ENCODE measurements at places on chromosomes 13 and 19. TPM values are rescaled to one million over a fixed set of nuclear protein-coding genes. Genes with fewer than 3 reads are reported as not detected.

- DNase-seq = no peak
Observed at GRCh38 chr13:40969169-40969901, 49.8 kb downstream of the ELF1 start.

GRCh38 chr13:30802501-30802900 is 67.2 kb downstream of the ALOX5AP start:
- DNase-seq = no peak

DNA sequence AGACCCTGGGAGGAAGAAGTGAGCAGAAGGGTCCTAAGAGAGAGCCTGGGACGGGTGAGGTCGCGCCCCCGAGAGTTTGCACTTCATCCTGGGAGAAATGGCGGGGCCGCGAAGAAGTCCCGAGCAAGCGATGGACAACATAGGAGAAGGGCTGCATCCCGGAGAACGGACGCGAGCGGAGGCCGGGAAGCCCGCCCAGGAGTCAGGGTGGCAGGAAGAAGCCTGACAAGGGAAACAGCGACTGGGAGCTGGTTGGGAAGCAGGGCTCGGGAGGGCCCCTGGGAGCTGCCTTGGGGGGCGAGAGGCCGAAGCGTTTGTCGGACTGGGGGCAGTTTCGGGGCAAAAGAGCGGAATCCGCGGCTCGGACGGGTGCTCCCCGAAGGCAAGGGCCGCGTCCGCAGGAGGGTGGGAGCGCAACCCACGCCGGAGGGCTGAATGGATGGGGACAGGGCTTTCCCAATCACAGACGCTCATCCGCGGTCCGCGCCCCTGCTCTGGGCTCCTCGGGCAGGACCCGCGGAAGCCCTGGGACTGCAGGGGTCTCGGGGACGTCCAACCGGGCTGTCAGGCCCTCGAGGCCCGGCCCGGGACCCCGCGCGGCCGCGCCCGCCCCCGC is 469 bp downstream of the ABHD17A start:
- peak; percentile 46 for DNase-seq

- no peak for DNase-seq
Observed at GRCh38 chr13:50361282-50361681, 346.0 kb downstream of the KCNRG start.

DNA sequence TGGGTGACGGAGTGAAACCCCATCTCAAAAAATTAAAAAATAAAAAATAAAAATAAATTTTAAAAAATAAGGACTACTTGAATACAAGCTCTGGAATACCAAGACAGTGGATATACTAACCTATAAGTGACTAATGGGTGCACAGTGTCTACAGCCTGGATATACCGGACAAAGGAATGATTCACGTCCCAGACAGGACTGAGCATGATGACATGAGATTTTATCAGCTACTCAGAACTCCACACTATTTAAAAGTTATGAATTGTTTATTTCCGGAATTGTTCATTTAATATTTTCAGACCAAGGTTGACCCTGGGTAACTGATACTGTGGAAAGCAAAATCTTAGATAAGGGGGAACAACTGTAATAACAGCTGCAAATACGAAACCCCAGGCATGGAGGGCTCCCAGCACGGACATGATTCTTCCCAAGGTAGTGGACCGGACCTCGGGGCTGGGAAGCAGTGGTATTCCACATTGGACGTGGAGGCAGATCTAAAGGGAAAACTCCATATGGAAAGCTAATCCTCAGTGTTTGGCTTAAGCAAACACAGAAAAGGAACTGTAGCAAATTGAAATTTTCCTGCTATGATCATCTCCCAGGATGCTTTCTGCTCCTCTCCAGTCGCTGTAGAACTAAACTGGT is 102.6 kb upstream of the TSHZ3 start:
- no peak for DNase-seq

DNA sequence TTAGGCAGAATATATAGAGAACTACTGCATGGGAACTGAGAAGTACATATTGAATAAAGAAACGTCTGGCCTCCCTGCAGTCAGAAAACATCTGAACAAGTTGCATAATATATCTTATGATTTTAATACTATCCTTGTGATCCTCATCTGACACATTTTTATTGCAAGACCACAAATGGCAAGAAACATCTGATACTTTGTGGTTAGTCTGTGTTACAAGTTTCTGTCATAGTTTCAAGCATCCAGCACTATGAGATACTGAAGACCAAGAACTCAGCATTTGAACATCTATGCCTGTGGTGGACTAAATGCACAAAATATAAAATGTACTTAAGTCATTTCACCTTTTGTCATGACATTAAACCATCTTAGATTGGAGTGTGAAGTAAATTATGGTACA is 1175.8 kb upstream of the MIR17HG start:
- no peak for DNase-seq

DNA sequence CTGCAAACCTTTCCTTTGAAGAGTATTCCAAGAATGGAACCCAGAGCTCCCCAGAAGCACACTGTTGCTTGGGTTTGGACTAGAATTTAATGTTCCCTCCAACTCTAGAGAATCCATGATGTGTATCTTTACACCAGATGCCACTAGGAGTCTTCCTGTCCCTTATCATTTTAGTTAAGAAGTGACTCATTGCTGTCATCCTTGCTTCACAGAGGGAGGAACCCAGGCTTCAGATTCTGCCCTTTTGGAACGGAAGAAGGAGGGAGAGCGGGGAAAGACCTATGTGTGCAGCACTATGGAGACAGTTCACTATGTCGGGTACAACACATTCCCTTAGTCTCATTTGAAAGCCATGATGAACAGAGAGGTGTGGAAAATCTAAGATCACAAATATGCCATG is 2.1 kb upstream of the ATP12A start:
- no peak for DNase-seq

GRCh38 chr13:53197424-53197823 is 168.8 kb downstream of the OLFM4 start:
- no peak for DNase-seq

- no peak for DNase-seq
Observed at GRCh38 chr13:101627556-101627943, 175.1 kb downstream of the ITGBL1 start.

- no peak for DNase-seq
Observed at GRCh38 chr13:23806874-23807526, 82.2 kb downstream of the MIPEP start.

- no peak for DNase-seq
Observed at GRCh38 chr19:2420490-2420889, 6.9 kb downstream of the TIMM13 start.

DNA sequence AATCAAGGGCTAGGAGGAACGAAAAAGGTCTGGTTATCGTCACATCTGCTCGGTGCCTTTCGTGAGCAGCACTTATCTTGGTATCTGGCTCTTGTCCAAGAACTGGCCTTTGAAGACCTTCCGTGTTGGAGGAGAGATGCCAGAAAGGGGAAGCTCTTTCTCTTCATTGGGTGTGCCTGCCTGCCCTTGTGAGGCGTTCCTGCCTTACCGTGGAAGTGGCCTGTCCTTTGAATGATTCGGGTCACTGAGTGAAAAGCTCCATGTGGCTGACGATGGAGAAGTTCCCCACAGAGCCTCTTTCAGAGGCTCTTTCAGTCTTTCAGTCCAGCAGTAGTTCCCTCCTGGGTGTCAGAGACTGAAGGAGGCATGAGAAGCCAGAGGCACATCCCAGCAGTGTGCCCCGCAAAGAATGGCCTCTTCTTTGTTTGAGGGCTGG is 121.5 kb upstream of the SLC10A2 start:
- peak; percentile 21 for DNase-seq

DNA sequence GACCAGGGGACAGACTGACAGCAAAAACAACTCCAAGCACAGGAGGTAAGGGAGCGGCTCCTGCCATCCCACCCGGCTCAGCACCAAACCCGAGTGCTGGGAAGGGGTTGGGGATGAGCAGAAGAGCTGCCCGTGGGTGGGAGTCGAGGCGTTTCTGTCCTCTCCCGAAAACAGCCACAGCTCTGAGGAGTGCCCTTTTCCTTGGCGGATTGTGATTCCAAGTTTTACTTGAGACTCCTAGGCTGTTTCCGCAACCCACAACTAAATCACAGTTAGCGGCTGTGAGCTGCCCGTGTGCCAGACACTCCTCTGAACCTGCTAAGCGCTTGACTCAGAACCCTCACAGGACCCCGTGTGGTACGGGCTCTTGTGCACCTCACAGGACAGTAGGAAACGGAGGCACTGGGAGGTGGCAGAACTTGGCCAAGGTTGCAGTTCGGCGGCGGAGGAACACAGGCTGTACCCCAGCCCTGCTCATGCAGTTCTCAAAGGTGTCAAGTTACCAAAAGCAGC is 21.4 kb downstream of the CFAP97D2 start:
- no peak for DNase-seq

DNA sequence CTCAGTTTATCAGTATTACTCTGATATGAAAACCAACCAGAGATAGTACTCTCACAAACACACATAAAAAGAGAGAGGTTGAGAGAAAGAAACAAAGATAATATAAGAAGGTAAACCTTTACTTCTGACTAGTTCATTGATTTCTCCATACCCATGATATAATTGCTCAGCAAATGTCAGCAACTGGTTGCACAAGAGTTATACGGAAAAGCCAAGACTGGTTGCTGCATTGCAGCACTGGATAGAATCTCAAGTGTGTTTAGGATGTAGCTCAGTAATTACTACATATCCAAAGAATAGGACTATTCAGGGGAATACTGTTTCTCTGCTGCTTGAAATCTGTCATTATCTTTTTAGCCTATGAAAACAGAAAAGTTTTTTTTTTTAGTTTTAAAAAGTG is 1332.8 kb downstream of the OLFM4 start:
- DNase-seq = no peak

GRCh38 chr19:4660181-4660791 is 9.9 kb downstream of the MYDGF start:
- DNase-seq = no peak

GRCh38 chr19:14006766-14007562 is 844 bp upstream of the RFX1 start:
- no peak for DNase-seq

DNA sequence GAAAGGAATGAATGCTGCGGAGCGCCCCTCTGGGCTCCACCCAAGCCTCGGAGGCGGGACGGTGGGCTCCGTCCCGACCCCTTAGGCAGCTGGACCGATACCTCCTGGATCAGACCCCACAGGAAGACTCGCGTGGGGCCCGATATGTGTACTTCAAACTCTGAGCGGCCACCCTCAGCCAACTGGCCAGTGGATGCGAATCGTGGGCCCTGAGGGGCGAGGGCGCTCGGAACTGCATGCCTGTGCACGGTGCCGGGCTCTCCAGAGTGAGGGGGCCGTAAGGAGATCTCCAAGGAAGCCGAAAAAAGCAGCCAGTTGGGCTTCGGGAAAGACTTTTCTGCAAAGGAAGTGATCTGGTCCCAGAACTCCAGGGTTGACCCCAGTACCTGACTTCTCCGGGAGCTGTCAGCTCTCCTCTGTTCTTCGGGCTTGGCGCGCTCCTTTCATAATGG is 8.6 kb downstream of the PDX1 start:
- no peak for DNase-seq

DNA sequence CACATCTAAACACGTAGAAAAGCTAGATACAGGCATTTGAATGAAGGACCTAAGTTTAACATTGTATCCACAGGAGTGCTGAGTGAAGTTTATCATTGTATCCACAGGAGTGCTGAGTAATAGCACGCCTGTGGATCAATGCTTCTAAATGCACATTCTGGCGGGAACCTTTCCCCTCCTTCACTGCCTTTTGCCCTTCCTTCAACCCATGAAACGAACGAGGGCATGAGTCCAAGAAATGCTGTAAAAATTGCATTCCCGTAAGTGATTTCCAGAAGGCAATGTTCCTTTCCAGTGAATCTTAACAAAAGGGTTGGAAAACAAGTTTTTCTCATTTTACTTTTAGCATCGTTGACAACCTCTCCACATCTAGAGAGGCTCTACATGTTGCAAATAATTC is 88.1 kb downstream of the ZDHHC20 start:
- no peak for DNase-seq

The IL17D gene
- total RNA-seq = 1.0 TPM

The DCT gene
- total RNA-seq = 0.73 TPM

The KIRREL2 gene
- 0.43 TPM for total RNA-seq

The BRSK1 gene
- total RNA-seq = 5.7 TPM
